GF-D8 (cell line): ENCODE measurements at places on chromosomes 13 and 19.
A peak's percentile ranks its signal among the peaks of the same experiment; 100 is the strongest.

- no peak for DNase-seq
These were observed 321.5 kb upstream of the MAB21L1 start for GRCh38 chr13:35797991-35798390.

GRCh38 chr13:80164462-80164861 is 176.5 kb downstream of the SPRY2 start:
- no peak for DNase-seq

DNA sequence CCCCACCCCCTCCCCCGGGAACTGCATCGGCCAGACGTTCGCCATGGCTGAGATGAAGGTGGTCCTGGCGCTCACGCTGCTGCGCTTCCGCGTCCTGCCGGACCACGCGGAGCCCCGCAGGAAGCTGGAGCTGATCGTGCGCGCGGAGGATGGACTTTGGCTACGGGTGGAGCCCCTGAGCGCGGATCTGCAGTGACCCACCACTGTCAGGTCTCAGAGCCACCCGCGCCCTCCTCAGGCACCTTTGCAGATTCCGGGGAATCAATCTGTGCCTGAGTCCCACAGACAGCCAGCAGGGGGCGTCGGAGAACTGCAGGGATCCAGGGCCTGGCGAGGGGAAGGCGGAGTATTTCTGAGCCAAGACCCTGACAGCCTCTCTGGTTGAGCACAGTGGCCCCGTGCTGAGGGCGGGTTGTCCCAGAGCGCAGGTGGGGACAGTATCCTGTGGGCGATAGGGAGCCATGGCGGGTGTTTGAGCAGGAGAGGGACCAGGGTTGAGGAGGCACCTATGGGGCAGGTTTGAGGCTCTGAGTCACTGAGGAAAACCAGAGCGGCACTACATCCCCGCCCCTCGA is 30.4 kb upstream of the CYP4F8 start:
- DNase-seq: peak; percentile 8

DNA sequence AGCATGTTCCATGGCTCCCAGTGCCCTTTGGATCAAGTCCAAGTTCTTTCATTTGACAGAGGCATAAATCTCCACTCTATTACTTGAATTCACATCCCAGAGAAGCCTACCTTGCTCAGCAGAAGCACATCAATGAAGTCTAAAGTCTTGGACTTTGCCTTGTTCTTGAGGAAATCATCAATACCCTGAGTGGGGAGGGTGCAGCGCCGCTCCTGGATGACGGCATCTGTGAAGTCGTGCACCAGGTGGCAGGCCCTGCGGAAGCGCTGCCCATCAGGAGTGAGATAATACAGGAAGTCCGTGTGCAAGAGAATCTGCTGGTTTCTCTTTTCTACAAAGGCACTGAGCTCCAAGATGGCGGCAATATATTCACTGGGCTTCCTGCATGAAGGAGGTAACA is 10.6 kb downstream of the CYP4F11 start:
- DNase-seq: no peak

GRCh38 chr13:111209613-111210012 is 94.5 kb downstream of the ARHGEF7 start:
- no peak for DNase-seq

DNA sequence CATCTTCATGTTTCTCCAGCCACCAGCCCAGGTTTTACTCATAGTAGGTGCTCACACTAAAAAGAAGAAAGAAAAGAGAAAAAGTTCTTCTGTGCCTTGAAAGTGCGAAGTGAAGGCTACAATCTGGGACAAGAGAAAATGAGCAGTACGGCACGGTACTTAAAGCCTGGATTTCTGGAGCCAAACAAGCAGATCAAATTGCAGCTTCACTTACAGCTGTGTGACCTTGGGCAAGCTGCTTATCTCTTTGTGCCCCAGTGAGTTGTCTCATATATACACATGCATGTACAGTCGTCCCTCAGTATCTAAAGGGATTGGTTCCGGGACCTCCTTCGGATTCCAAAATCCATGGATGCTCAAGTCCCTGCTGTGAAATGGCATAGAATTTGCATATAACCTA is 41.8 kb downstream of the GSX1 start:
- DNase-seq: no peak

- no peak for DNase-seq
These were observed 16.9 kb downstream of the ZSCAN5C start for GRCh38 chr19:56218961-56219360.

- no peak for DNase-seq
These were observed 14.7 kb upstream of the DHDH start for GRCh38 chr19:48918801-48919247.

- no peak for DNase-seq
These were observed 788.0 kb upstream of the SLITRK1 start for GRCh38 chr13:84670245-84670644.

GRCh38 chr13:112464720-112465119 is 88.6 kb downstream of the SPACA7 start:
- DNase-seq: no peak

DNA sequence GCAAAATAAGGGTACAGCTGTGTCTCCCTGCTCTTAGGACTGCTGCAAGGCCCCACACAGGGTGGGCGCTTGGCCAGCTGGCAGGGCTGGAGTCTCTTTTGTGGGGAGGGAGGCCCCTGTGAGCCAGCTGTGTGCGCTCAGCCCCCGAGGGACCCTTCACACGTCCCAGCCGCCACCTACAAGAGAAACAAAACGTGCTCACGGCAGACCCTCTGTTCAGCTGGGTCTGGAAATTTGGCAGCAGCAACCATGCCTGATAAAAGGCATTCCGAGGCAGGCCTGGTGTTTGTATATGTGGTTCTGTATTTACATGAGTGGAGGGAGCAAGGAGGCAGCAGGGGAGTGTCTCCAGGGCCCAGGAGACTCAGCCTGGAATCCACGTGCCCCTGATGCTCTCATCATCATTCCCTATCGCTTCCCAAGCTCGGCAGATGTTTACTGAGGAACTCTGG is 49.7 kb downstream of the CRTC1 start:
- no peak for DNase-seq

- no peak for DNase-seq
These were observed 1073.4 kb downstream of the PCDH17 start for GRCh38 chr13:58704953-58705352.

DNA sequence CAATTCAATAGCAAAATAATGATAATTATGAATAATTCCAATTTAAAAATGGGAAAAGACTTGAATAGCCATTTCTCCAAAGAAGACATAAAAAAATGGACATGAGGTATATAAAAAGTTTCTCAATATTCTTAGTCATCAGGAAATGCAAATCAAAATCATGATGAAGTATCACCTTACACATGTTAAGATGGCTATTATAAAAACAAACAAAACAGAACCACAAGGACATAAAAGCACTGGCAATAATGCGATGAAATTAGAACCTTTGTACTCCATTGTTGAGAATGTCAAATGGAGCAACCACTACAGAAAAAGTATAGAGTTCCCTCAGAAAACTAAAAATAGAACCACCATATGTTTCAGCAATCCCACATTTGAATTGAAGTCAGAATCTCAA is 1186.1 kb downstream of the SLITRK5 start:
- no peak for DNase-seq

DNA sequence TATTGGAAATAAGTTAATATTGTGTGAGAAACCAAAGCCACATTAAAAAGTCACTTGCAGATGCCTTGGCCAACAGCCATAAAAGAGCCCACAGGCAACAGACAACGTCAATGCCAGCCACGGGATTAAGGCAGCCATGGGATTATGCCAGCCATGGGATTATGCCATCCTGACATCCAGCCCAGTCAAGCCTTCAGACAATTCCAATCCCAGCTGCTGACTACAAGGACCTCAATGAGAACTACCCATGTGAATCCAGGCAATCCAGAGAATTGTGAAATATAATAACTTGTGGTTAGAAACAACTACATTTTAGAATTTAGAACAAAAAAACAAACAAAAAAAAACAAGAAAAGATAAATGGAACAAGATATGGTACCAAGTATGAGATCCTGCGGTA is 356.6 kb downstream of the EFNB2 start:
- DNase-seq: no peak

- no peak for DNase-seq
These were observed 4.3 kb upstream of the VSTM2B start for GRCh38 chr19:29521291-29522075.

DNA sequence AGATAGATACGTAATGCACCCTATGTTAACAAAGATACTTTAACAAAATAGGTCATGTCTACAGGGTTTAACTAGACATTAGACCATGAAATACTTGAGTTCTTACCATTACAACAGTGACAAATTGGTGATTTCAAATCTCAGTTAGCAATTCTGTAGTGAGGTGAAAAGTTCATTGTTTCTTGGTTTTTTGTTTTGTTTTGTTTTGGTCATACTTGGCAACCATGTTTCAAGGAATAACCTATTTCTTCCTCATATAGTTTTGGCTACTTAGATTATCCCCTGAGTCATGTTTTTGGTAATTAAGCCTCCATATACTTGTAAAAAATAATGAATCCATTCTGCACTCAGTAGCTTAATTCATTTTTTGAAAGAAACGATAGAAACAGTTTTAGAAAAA is 1200.4 kb downstream of the DIAPH3 start:
- no peak for DNase-seq

DNA sequence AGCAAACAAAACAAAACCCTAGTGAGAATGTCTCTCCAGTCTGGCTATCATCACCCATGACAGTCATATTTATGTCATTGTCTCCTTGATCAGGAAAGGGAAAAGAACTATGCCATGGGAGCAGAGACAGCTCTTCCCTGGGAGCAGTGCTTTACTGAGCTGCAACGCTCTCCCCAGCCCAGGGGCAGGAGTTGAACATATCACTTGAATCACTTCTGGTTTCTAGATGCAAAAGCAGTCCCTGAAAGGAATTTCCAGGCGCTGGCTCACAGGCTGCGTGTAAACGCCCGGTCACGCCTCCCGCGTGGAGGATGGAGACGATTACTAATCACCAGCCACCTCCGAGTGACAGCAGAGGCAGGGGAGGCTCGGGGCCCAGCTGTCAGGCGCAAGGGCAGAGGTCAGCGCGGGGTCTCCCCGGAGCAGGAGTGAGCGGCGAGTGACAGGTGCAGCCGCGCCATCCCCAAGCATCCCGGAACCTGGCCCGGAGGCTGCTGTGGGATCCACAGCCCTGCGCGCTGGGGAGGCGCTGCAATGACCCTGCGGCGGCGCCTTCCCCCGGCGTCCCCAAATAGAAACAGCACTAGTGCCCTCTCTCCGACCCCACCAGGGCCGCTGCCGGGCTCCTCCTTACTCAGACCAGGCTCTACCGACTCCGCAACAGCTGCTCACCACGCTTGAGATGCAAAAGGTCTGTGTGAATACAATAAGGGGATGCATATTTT is 23.5 kb upstream of the DCLK1 start:
- DNase-seq: no peak

- peak; percentile 26 for DNase-seq
These were observed 714 bp downstream of the POLRMT start for GRCh38 chr19:632579-633067.

DNA sequence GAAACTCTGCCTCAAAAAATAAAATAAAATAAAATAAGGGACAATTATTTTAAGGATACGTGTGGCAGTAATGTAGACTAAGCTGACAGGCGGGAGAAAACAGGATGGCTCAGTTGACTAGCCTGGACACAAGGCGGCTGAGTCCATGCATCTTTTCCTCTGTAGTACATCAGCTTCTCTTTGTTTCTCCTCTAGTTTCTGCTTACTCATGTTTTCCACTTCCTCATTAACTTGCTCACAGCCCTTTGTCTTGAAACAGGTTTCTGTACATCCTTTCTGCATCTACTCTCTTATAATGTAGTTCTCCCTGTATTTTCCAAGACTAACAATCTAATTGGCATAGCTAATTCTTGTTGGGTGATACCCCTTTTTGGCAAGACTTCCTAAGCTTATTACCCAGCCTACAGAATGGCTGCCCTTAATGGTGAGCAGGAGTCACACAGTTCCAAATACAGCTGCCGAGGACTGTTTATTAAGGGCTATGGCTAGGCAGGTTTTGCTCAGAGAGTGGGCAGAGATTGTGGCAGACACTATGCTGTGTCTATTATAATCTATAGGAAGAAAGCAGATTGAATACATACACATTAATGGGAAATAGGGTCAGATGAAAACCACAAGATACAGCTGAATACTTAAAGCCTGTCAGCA is 58.7 kb upstream of the KLF5 start:
- DNase-seq: peak; percentile 67

DNA sequence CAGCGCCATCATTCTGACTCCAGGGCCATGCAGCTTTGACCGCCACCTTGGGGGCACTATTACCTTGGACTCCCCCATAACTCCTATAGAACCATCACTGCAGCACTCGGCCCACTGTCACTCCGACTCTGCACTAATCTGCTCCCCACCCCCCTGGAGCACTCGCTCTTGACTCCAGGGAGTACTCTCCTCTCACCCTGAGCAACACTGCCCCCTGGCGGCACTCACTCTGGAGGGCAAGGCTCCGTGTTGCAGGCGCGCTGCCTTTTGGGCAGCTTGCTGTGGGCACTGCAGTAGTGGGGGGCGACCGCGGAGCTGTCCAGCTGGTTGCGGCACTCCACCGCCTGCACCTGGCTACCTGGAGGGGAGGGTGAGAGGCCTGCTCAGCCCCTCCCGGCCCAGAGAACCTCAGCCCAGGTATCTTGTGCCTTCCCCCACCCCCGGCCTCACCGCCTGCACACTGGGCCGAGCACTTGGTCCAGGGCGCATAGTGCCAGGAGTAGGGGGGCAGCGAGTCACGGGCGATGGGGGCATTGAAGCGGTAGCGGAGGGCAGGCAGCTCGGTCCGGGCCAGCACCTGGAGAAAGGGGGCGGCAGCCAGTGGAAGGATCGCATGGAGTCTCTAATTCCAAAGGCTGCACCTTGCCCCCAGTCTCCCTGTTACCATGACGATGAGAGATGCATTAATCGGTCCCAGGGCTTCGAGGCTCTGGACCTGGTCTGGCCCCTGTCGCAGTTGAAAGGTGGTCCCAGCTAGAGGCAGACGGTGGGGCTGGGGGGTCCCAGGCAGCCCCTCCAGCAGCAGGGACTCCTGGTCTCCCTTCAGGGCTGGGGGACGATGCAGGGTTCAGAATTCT is 8.9 kb upstream of the MYO1F start:
- no peak for DNase-seq

DNA sequence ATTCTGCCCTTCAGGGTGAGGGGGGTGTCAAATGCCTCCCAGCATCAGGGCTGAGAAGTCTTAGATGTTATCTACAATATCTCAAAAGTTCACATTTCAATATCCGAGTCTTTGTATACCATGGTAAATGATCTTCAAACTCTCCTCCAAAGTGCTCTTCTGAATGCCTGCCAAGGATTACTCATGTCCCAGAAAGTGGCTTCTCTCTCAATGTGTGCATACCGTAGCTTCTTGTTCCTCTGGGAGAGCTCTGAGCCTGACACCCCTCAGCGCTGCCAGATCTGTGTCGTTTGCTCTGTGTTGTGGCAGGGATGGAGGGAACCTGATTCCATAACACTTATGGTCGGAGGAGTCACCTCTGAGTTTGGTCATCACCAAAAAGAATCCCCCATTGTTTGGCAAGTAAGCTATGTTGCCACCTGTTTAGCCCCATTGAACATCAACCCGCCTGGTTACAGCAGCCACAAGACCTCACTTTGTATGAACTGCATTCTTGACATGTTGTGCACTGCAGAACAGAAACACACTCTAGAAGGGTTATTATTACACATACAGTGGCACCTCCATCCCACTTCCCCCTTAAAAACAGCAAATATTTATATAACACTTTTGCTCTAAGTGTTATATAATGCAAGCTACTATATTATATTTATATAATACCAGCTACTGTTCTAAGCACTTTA is 163.1 kb upstream of the MIR17HG start:
- no peak for DNase-seq
